ENCODE measurements at places on chromosomes 2 and 18.

- no peak for DNase-seq
Measured at GRCh38 chr18:13456736-13457271, 238.2 kb downstream of the LDLRAD4 start.

- no peak for DNase-seq
Measured at GRCh38 chr2:60992985-60993392, 24.5 kb upstream of the PEX13 start.

DNA sequence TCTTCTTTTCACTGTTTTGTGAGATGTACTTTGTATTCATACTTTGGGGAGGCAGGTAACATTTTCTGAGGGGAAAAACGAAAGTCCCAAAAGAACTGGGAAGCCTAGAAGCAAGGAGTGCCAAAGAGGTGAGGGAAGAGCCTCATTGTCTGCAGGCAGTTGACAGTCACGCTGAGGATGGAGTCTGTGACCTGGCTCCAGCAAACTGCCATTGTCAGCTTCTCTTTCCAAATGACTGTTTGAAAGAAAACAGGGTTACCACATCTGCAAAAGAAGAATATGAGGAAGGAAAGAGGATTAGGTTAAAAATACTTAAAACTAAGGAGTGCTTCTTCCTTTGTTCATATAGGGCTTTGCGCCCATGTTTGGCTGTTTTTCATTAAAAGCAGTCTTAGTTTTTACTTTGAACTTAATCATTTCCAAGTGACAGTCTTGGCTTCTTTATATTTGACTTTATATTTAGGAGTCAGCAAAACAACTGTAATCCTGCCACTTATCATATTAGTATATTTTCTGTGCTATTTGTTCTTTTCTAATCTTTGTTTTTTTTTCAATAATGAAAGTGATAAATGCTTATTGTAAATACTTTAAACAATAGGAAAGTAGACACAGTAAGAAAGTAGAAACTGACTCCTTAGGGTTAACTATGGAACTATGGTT is 35.0 kb downstream of the CERS6 start:
- no peak for DNase-seq

DNA sequence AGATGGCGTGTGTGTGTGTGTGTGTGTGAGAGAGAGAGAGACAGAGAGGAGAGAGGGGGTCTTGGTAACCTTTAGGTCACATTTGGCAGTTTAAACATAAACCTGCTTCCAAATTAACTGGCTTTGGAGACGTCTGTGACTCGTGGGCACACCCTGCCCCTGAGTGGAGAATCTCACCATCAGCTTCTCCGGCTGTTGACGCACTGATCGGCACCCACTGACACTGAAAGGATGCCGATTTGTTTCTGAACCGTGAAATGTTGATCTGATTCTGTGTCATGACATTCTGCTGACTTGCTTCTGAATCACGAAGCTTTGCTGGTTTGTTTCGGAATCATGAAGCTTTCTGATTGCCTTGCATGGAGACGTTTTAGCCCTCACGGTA is 114.7 kb downstream of the RTP5 start:
- no peak for DNase-seq

DNA sequence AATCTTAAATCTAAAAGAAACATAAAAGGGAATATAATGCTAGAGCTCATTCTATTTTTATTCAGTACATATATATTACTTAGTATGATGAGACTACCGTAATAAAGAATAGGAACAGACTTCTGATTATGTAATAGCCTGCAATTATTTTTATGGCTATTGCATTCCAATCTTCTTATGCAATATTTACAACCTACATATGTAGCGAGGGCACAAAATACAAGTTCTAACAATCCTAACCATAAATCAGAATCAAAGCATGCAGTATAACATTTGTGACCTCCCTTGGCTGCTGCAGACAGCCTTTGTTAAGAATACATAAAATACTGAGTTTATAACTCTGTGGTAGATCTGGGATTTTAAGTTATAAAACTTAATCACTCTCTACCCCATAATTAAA is 177.6 kb downstream of the BABAM2 start:
- no peak for DNase-seq

Data from fibroblast of the conjunctiva (primary cell).